ENCODE measurements at places on chromosomes 11 and 22. TPM values are rescaled to one million over a fixed set of nuclear protein-coding genes. Genes with fewer than 3 reads are reported as not detected.
A peak's percentile ranks its signal among the peaks of the same experiment; 100 is the strongest.

DNA sequence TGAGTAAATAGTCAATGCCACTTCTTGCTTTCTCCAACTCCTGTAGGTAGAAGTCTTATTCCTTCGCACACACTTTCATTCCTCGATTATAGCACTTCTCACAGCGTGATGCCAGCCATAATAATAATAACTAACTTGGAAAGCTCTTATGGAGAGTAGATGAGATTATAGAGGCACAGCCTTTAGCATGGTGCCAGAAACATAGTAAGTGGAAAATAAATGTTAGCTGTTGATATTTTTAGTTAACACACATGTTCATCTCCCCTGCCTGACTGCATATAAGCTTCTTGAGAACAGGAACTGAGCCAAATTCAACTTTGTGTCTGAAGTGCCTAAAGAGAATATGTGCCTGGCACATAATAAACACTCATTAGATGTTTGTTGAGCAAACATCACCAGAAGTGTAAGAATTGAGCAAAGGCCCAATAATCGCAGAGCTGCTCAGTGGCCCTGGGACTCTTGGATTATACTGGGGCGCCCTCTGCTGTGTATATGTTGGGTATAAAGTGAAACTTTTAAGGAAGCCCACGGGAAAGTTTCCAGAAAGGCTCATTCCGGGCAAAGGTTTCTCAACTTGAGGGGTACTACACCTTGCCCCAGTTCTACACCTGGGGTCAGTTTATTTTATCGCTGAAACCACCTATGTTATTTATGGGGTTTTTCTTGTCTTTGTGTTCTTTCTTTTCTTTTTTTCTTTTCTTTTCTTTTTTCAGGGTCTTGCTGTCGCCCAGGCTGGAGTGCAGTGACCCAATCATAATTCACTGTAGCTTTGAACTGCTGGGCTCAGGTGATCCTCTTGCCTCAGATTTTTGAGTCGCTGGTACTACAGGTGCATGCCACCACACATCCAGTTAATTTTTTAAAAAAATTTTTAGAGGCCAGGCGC lies 22.3 kb downstream of the SLN start:
- no peak overlapping the region for H3K4me3 ChIP-seq
- peak; percentile 59 for DNase-seq
- no peaks in the 10 kb centered on the region for H3K4me1 ChIP-seq
- H3K27me3 ChIP-seq = no peaks in the 10 kb centered on the region

- no peak overlapping the region for H3K4me3 ChIP-seq
- no peaks in the 10 kb centered on the region for H3K36me3 ChIP-seq
- no peak overlapping the region for H3K27ac ChIP-seq
- H3K27me3 ChIP-seq = no peaks in the 10 kb centered on the region
- peaks cover 17% of the 10 kb centered on the region for H3K4me1 ChIP-seq
Observed at GRCh38 chr11:32890843-32891656, 1.6 kb upstream of the QSER1 start.

DNA sequence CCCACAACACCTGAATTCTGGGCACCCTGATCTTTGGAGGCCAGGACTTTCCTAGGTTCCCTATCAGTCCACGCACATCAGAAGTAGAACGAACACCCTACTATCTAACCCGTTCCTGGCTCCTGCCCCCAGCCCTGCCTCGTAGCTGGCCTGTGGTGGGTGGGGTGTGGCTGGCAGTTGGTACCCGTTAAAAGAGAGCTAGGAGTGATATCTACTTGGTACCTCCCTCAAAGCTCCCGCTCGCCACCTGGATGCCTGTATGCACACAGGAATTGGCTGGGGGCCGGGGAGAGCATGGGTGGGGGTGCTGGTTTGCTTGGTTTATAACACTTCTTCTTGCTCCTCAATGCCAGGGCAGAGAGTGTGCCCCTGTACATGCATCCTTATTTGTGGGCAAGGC lies 14.0 kb upstream of the NECTIN1 start:
- H3K27ac ChIP-seq = no peak overlapping the region
- peaks cover 7% of the 10 kb centered on the region for H3K4me1 ChIP-seq
- H3K4me3 ChIP-seq = no peak overlapping the region
- no peak for DNase-seq
- H3K36me3 ChIP-seq = no peaks in the 10 kb centered on the region

GRCh38 chr11:8251616-8252295 lies 11.9 kb downstream of the LMO1 start:
- no peaks in the 10 kb centered on the region for H3K4me1 ChIP-seq
- DNase-seq = no peak
- H3K4me3 ChIP-seq = no peak overlapping the region
- no peaks in the 10 kb centered on the region for H3K36me3 ChIP-seq

- H3K27ac ChIP-seq = no peak overlapping the region
- no peaks in the 10 kb centered on the region for H3K4me1 ChIP-seq
- no peak for DNase-seq
- no peak overlapping the region for H3K4me3 ChIP-seq
- H3K36me3 ChIP-seq = no peaks in the 10 kb centered on the region
- no peaks in the 10 kb centered on the region for H3K27me3 ChIP-seq
Observed at GRCh38 chr11:17244046-17244445, 32.5 kb upstream of the NUCB2 start.

GRCh38 chr11:11988681-11989261 lies 19.7 kb downstream of the DKK3 start:
- no peaks in the 10 kb centered on the region for H3K27me3 ChIP-seq
- no peak overlapping the region for H3K27ac ChIP-seq
- DNase-seq = no peak
- no peak overlapping the region for H3K4me3 ChIP-seq
- no peaks in the 10 kb centered on the region for H3K4me1 ChIP-seq

- no peaks in the 10 kb centered on the region for H3K27me3 ChIP-seq
- H3K4me3 ChIP-seq = no peak overlapping the region
- DNase-seq = no peak
- H3K27ac ChIP-seq = no peak overlapping the region
- no peaks in the 10 kb centered on the region for H3K4me1 ChIP-seq
- H3K36me3 ChIP-seq = no peaks in the 10 kb centered on the region
Observed at GRCh38 chr11:21640491-21640890, 552.4 kb upstream of the ANO5 start.

DNA sequence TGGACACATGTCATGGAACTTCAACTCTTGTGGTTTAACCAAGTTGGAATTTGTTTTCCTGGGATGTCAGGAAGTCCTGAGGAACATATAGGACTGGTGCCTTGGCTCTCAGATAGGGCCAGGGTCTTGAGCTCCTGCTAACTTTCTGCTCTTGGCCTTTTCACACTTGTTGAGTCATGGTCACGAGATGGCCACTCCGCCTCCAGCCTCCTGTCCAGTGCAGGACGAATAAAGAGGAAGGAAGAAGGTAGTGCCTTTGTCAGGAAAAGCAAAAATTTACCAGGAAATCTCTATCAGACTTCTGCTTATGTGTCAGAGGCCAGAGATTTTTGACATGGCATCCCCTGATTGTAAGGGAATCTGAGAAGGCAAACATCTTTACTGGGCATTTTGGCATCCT lies 89.1 kb upstream of the ARHGAP20 start:
- H3K4me3 ChIP-seq = no peak overlapping the region
- H3K27ac ChIP-seq = no peak overlapping the region
- H3K27me3 ChIP-seq = no peaks in the 10 kb centered on the region
- H3K36me3 ChIP-seq = no peaks in the 10 kb centered on the region
- H3K4me1 ChIP-seq = no peaks in the 10 kb centered on the region

GRCh38 chr22:38026130-38027111 lies 30.8 kb upstream of the PICK1 start:
- no peaks in the 10 kb centered on the region for H3K4me1 ChIP-seq
- no peaks in the 10 kb centered on the region for H3K36me3 ChIP-seq
- DNase-seq = no peak
- H3K27ac ChIP-seq = no peak overlapping the region
- no peaks in the 10 kb centered on the region for H3K27me3 ChIP-seq
- no peak overlapping the region for H3K4me3 ChIP-seq

DNA sequence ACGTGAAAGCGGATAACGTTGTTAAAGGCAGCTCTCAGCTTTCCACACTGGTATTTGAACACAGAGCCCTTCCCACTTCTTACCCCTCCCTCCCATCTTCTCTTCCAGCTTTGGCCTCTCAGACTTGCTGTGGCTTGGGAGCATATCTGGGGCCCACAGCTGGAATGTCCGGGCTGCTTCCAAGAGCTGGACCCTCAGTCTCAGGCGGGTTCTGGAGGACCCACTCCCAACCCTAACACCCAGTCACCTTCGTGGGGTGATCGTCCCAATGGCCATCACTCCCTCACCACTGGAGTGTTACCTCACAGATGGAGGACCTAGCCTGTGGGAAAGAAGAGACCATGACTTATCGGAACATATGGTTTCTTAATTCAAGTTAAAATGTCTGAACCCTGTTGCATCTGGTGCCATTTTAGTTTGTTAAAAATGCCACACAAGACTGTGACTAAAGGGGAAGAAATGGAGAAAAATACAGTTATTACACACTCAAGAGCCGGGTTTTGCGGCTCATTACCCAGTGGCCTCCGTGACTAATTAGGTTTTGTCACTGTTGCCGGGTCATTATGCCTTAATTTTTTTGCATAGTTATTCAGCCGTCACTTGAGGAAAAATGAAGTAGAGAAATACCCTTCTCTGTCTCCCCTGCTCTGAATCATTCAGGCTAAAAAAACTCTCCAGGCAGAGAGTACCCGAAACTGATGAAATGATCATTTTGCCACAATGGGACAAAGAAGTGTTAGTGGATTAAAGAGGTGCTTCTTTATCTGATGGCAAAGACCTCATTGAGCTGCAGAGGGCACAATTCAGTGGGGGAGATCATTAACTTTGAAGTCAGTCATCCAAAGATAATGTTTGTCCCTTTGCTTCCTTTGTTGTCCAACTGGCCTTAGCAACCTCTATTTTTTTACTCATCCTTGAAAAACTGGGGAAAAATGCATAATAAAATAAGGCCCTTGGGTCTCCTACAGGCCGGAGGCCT lies 87.2 kb upstream of the HTATIP2 start:
- H3K4me3 ChIP-seq = no peak overlapping the region
- no peaks in the 10 kb centered on the region for H3K4me1 ChIP-seq
- H3K27me3 ChIP-seq = no peaks in the 10 kb centered on the region
- no peaks in the 10 kb centered on the region for H3K36me3 ChIP-seq
- H3K27ac ChIP-seq = no peak overlapping the region
- no peak for DNase-seq

DNA sequence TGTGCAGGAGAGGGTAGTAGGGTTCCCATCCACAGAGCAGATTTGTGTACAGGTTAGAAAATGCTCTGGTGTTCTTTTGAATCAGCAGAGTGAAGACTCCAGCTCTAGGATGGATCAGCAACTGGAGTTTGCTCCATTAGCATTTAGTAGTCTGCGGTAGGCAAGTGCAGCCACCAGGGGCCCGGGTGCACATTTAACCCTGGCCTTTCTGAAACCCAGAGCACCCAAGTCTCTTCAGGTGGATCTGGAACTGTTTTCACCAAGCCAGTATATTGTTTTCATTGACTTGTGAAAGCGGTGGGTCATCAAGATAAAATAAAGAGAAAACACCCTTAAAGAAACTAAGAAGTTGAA lies 100.8 kb upstream of the CLPB start:
- DNase-seq = no peak
- H3K4me3 ChIP-seq = no peak overlapping the region
- H3K36me3 ChIP-seq = no peaks in the 10 kb centered on the region
- H3K4me1 ChIP-seq = no peaks in the 10 kb centered on the region

The MYO7A gene
- polyA plus RNA-seq = not detected

The RAG2 gene
- polyA plus RNA-seq = not detected

The HBG2 gene
- polyA plus RNA-seq = not detected

The COPB1 gene
- 93.4 TPM for polyA plus RNA-seq

The MRGPRE gene
- not detected for polyA plus RNA-seq

The RIMBP3C gene
- 0.49 TPM for polyA plus RNA-seq

The GGTLC2 gene
- polyA plus RNA-seq = not detected

All from CD4-positive, alpha-beta memory T cell (primary cell).